ENCODE measurements at places on chromosomes 13 and 19. TPM values are rescaled to one million over a fixed set of nuclear protein-coding genes. Genes with fewer than 3 reads are reported as not detected.

- DNase-seq, result no peak
- H3K4me1 ChIP-seq, result 0 out of 2 replicates have a peak, but pooled peaks cover 5% of the 10 kb centered on the region
- H3K4me3 ChIP-seq, result no peak overlapping the region
Measured at GRCh38 chr13:114319441-114319913, 5.2 kb downstream of the CHAMP1 start.

- peak overlapping the region; percentile 85 for H3K27ac ChIP-seq
- DNase-seq, result no peak
- H3K4me3 ChIP-seq, result peak overlapping the region; percentile 31
- H3K36me3 ChIP-seq, result no peaks in the 10 kb centered on the region
- no peaks in the 10 kb centered on the region for H3K27me3 ChIP-seq
Measured at GRCh38 chr13:111203736-111204389, 88.8 kb downstream of the ARHGEF7 start.

GRCh38 chr13:100954430-100955305, 280.1 kb upstream of the TMTC4 start:
- H3K27me3 ChIP-seq, result no peaks in the 10 kb centered on the region
- H3K36me3 ChIP-seq, result no peaks in the 10 kb centered on the region
- H3K4me3 ChIP-seq, result no peak overlapping the region
- H3K4me1 ChIP-seq, result no peaks in the 10 kb centered on the region
- no peak for DNase-seq

- peak overlapping the region; percentile 72 for H3K27ac ChIP-seq
- peak; percentile 69 for DNase-seq
- peaks cover 5% of the 10 kb centered on the region for H3K4me1 ChIP-seq
- no peaks in the 10 kb centered on the region for H3K27me3 ChIP-seq
Measured at GRCh38 chr19:27794494-27795042, 1418.4 kb downstream of the UQCRFS1 start.

GRCh38 chr13:47564041-47564440, 437.0 kb downstream of the SUCLA2 start:
- no peaks in the 10 kb centered on the region for H3K27me3 ChIP-seq
- no peaks in the 10 kb centered on the region for H3K36me3 ChIP-seq
- no peak overlapping the region for H3K27ac ChIP-seq
- peak; percentile 62 for DNase-seq

DNA sequence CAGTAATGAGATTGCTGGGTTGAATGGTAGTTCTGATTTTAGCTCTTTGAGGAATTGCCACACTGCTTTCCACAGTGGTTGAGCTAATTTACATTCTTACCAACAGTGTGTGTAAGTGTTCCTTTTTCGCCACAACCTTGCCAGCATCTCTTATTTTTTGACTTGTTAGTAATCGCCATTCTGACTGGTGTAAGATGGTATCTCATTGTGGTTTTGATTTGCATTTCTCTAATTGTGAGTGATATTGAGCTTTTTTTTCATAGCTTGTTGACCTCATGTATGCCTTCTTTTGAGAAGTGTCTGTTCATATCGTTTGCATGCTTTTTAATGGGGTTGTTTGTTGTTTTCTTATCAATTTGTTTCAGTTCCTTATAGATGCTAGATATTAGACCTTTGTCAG, 245.0 kb downstream of the MTUS2 start:
- no peak overlapping the region for H3K4me3 ChIP-seq
- DNase-seq, result no peak
- no peaks in the 10 kb centered on the region for H3K36me3 ChIP-seq
- no peak overlapping the region for H3K27ac ChIP-seq

GRCh38 chr13:31090096-31090495, 71.6 kb downstream of the HSPH1 start:
- H3K27ac ChIP-seq, result no peak overlapping the region
- H3K4me1 ChIP-seq, result no peaks in the 10 kb centered on the region
- H3K36me3 ChIP-seq, result no peaks in the 10 kb centered on the region
- no peak overlapping the region for H3K4me3 ChIP-seq
- no peaks in the 10 kb centered on the region for H3K27me3 ChIP-seq

GRCh38 chr19:4638317-4638716, 999 bp upstream of the TNFAIP8L1 start:
- DNase-seq, result no peak
- H3K4me3 ChIP-seq, result no peak overlapping the region
- H3K4me1 ChIP-seq, result peaks cover 5% of the 10 kb centered on the region
- peaks cover 18% of the 10 kb centered on the region for H3K27me3 ChIP-seq

TMEM190 gene
- total RNA-seq, result not detected

SYNE4 gene
- total RNA-seq, result 24.1 TPM

IL11 gene
- total RNA-seq, result 1.1 TPM

TEX26 gene
- not detected for total RNA-seq

MEGF8 gene
- 40.5 TPM for total RNA-seq

ZNF773 gene
- 3.8 TPM for total RNA-seq

LILRA1 gene
- not detected for total RNA-seq

DZIP1 gene
- total RNA-seq, result 24.2 TPM

All from GM23338 (cell line).